Muscle of arm (tissue), 14 donors: ENCODE measurements at places on chromosomes 12 and 14.

DNA sequence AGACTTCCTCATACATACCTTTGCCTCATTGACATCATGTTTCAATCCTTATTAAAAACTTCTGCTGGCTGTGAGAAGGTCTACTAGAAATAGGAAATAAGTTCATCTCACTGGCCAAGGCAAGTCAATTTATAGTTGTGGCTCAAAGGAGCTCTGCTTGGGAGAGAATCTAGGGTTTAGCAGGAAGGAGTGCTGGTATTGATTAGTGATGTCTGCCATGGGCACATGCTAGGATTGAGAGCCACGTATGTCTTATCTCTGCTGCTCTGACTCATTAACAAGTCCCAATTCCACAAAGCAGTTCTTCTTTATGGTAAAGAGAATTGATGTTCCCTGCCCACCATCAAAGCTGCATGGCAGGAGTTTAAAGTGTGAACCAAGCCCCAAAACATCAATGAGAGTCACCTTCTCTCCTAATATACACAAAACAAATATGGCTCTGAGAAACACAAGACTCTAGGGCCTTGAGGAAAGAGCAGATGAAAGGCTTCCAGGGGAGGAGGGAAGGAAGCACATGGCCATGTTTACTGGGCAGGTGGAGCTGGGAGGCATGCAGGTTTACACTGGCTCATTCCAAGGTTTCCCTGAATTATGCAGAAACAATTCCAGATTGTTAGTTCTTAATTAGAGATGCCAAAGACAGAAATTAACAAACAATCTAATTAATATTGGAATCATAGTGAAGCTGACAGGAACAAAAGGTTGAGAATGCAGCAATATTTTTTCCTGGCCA lies 931.9 kb upstream of the TMEM132C start:
- no peak for DNase-seq

- DNase-seq = no peak
Measured at GRCh38 chr12:69318225-69318624, 30.0 kb upstream of the LYZ start.

DNA sequence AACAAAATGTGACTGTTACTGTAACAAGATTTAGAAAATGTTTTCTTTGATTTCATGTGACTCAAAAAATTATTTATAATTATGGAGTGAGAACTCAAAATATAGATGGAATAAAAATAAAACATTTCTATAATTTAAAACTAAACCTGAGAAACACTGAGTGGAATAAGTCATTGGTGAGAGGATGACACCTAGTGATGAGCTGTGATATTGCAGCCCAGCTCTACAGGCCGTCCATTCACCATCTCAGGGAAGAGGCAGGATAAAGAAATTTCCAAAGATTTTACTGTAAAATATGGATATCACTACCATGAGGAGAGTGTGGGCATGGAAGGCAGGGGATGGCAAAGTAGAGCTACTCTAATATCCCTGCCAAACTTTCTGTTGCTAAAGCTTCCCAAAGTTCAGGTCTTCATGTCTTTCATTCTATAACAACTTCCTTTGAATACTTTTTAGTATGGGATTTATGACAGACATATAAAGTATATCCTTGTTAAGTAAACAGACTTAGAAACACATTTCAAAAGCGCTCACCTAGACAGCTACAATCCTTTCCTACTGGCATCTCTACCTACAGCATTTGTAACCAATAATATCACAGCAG lies 308.0 kb downstream of the ITPR2 start:
- DNase-seq = no peak

DNA sequence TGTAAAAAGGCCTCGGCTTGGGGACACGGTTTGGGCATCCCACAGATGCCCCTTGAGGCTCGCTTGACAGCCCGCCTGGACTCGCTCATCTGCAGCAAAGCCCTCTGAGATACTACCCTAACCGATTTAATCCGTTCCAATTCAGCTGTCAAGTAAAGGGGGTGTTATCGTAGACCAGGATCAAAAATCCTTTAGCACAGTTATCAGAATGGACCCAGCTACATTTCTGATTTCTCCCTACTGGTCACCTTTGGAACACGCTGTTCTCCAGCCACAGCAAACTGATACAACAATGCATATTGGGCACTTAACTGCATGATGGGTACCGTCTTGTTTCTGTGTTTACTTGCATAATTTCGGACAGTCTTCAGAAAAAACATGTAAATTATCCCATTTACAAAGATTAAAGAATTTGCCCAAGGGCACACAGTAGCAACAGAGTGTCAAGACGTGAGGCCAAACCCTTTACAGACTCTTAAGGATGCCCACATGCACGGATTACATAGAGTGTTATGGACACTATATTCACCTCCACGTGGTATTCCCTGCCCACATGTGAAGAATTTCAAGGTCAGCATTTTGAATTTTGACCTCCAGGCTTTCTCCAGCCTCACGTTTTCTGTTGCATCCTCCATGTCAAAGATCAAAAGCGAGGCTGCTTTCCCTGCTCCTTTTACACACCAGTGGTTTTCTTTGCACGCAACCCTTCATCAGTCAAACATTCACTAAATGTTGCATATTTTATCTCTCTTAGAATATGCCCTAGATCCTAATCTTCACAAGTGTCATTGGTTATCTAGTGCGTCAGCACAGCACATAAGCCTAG lies 3.2 kb upstream of the DUSP6 start:
- DNase-seq = no peak

DNA sequence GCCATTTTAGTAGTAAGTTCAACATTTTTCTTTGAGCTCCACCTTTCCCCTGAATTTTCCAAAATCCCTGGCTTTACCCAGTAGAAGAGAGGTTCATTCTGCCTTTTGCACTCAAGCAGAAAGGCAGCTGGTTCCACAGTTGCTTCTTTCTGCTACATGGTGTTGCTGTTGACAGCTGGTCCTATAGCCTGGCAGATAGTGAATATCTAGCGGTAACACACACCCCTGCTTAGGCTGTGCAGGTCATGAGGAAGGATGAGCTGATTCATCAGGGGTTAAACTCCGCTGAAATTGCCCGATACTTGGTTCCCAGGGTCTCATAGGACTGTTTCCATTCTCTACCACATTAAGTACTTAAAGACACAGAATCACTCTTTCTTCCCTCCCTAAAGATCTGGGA lies 62.4 kb downstream of the PUS7L start:
- DNase-seq = no peak

GRCh38 chr14:69673578-69674305 lies 62.3 kb downstream of the SUSD6 start:
- DNase-seq = no peak
